Thoracic aorta (tissue), 2 donors: ENCODE measurements at places on chromosomes 13 and 19. TPM values are rescaled to one million over a fixed set of nuclear protein-coding genes. Genes with fewer than 3 reads are reported as not detected.

Gene ZNF383
- total RNA-seq, result 5.3 TPM

Gene ADAMTSL5
- total RNA-seq, result 36.2 TPM

Gene TMEM150B
- total RNA-seq, result 6.8 TPM

Gene PPFIA3
- total RNA-seq, result 2.7 TPM

Gene STOML3
- not detected for total RNA-seq
